Stimulated activated CD4-positive, alpha-beta T cell treated with anti-CD3 and anti-CD28 coated beads, Interleukin-15, amount 100 ng/mL, for 24 hours (primary cell): ENCODE measurements at places on chromosomes 13 and 19.

DNA sequence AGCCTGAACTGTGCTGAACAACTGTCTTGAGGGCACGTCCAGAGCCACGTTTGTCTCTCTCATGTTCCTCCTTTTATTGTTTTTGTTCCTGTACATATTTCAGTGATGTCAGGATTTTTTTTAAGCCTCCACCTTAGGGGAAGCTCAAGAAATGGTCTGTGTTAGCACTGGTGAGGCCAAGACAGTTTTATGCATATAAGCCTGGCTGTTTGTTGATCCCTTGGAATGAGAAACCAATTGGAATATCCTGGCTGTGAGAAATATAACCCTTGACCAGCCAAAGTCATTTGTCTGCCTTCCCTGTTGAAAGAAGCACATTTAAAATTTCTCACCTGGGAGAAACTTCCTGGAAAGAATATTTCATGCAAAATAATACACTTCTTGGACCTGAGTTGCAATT lies 115.8 kb downstream of the DNAJC15 start:
- no peak for DNase-seq

DNA sequence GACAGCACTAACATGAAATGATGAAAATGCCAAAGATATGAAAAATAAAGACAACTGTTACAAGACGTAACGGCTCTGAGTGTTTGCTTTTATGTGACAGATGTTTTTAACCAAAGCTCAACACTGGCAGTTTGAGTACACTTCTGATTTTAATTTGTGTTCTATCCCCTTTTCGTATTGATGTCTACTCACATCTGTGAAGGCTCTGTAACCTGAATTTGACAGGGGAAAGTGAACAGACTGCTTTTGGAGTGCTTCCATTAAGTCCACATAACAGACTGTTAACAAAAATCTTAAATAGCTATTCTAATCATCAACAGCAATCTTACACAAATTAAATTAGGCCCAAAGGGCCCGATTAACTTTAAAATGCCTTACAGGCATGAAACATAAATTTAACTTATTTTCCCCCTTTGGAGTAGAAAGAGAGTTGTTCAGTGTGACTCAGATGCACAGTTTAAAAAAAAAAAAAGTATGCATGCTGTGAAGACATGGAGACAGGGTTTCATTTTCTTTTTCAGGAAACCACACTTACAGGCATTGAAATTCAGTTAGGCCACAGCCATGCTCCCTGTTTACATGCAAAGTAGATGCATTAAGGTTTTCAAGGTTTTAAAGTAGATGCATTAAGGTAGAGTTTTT lies 16.3 kb upstream of the RNASEH2B start:
- peak; percentile 21 for DNase-seq

- DNase-seq, result no peak
Measured at GRCh38 chr19:38248421-38248820, 7.8 kb downstream of the PPP1R14A start.

DNA sequence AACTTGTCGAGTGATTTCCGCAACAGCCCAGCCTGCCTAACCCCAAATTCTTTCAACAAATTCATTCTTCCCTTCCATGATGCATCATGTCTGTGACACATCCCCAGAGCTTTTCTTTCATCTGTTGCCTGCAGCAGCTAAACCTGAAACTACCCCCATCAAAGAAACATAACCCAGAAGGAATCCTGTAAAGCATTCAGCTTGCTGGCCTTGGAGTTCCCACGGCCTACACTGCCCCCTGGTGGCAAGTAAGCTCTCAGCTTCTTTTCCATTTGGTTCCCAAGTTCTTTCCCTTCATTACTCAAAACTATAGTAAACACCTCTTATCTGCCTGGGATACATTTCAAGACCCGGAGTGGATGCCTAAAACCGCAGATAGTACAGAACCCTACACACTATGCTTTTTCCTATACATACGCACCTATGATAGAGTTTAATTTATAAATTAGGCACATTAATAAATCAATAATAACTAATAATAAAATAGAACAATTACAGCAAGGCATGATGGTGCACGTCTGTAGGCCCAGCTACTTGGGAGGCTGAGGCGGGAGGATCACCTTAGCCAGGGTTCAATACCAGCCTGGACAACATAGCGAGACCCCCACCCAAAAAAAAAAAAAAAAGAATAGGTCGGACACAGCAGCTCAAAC lies 7.4 kb downstream of the ETHE1 start:
- DNase-seq, result peak; percentile 87

- DNase-seq, result no peak
Measured at GRCh38 chr13:109400624-109401257, 385.6 kb downstream of the IRS2 start.

- DNase-seq, result peak; percentile 16
Measured at GRCh38 chr13:94764576-94765321, 52.4 kb upstream of the SOX21 start.

DNA sequence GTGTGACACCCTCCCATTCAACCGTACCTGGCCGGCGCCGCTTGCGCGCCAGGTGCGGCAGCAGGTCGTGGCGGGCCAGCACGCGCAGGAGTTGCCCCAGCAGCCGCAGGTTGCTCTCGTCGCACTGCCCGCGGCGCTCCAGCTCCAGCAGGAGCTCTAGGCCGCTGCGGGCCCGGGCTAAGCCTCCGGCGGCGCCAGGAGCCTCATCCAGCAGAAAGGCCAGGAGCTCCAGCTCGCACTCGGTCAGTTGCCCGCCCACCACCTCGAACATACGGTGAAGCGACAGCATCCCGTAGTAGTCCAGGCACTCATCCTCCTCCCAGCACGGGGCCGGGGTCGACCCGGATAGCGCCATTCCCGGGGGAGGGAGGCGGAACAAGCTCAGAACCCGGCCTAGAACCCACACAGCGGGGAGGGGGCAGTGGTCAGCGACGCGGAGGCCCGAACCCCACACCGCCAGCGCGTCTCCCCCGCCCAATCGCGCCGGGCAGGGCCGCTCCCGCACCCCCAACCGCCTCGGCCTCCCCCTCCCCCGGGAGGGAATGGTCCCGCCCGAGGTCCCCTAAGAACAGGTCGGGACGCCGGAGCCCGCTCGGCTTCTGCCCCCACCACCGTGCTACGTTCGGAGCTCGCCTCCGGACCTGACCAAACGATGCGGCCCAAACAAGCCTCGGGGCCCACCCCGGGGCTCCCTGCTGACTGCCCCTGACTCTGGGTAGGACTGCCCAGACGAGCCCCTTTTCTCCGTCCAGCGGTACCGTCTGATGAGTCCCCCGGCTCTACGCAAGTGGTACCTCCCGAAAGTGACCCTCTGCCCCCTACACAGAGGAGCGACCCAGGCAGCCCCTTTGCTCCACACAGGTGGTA lies 591 bp downstream of the DEDD2 start:
- peak; percentile 51 for DNase-seq

GRCh38 chr13:48295271-48295670 lies 8.3 kb upstream of the RB1 start:
- DNase-seq, result no peak

- no peak for DNase-seq
Measured at GRCh38 chr13:70310396-70311119, 202.3 kb upstream of the KLHL1 start.

DNA sequence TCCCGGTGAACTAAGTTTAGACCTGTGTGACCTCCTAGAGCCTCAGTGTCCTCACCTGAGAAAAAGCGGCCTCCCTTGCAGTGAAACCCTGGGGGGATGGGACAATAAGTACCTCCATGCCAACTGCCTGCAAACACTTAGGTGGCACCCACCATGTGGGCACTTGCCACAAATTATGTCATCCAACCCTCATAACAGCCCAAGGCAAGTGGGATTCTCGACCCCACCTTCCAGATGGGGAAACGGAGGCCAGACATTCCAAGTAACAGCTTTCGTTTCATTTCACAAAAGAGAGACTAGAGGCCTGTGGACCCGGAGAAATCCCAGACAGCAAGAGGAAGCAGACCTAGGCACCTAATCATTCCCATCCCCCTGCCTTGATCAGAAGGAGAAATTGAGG lies 6.9 kb downstream of the REX1BD start:
- DNase-seq, result no peak

DNA sequence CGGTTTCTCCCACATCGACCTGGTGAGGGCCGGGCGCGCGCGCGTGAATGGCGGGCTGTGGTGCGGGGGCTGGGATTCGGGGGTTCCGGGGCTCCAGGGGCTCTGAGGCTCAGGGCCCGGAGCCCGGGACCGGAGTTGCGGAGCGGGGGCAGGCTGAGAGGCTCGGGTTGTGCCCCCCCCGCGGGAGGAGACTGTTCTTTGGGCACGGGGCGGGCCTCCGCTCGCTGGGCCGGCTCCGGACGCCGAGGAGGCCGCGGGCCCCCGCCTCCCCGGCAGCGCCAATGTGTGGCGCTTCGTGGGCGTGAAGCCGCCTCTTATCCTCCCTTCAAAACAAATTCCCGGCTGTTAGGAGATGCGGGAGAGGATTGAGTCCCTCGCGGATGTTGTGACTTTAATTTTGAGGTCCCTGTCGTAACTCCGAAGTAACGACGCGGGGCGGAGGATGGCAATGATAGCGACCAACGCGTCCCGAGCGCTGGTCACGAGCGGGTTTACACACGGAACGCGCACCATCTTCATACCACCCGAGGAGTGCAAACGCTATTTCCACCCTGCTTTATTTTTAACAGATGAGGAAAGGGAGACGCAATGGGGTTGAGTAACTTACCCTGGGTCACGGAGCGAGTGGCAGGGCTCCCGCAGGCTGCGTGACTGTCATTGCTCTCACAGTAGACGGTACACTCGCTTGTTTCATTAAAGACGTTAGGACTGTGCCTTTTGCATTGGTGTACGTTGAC lies 536 bp downstream of the UBA2 start:
- DNase-seq, result no peak

- DNase-seq, result no peak
Measured at GRCh38 chr13:33934951-33935371, 117.0 kb downstream of the RFC3 start.

- no peak for DNase-seq
Measured at GRCh38 chr19:58521651-58522050, 2.0 kb upstream of the ZBTB45 start.

DNA sequence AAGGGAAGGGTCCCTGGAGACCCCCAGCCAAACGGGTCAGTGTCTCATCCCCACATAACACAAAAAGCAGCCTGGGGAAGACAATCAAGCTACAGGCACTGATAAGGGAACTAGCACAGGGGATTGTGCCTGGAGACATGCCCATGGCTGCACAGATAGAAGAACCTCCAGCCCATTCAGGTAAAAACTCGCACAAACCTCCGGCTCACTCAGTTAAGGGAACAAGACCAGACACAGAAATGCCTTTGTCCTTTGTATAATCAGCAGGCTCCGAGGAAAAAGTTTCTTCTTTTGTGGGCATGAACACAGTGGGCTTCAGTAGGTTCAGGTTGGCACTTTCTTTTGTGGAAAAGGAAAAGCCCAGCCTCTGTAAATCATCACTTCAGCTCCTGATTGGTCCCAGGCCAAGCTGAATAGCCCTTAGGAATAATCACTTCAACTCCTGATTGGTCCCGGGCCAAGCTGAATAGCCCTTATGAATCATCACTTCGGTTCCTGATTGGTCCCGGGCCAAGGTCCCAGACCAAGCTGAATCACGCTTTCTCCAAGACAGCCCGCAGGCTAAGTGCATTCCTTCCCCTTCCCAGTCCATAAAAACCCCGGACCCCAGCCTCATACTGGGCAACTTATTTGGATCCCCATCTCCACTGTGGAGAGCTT lies 5.0 kb upstream of the ZNF230 start:
- no peak for DNase-seq

GRCh38 chr13:99658261-99658991 lies 157.2 kb downstream of the TM9SF2 start:
- peak; percentile 60 for DNase-seq

- no peak for DNase-seq
Measured at GRCh38 chr19:13053238-13053637, 49.4 kb downstream of the LYL1 start.

GRCh38 chr13:100019780-100020356 lies 38.3 kb downstream of the ZIC2 start:
- no peak for DNase-seq

- DNase-seq, result no peak
Measured at GRCh38 chr19:29429021-29429420, 96.8 kb upstream of the VSTM2B start.

- DNase-seq, result no peak
Measured at GRCh38 chr13:112674412-112675365, 15.1 kb upstream of the ATP11A start.

GRCh38 chr13:110232756-110233155 lies 74.2 kb downstream of the COL4A1 start:
- no peak for DNase-seq

GRCh38 chr19:35733180-35734125 lies 8.8 kb downstream of the IGFLR1 start:
- DNase-seq, result no peak

DNA sequence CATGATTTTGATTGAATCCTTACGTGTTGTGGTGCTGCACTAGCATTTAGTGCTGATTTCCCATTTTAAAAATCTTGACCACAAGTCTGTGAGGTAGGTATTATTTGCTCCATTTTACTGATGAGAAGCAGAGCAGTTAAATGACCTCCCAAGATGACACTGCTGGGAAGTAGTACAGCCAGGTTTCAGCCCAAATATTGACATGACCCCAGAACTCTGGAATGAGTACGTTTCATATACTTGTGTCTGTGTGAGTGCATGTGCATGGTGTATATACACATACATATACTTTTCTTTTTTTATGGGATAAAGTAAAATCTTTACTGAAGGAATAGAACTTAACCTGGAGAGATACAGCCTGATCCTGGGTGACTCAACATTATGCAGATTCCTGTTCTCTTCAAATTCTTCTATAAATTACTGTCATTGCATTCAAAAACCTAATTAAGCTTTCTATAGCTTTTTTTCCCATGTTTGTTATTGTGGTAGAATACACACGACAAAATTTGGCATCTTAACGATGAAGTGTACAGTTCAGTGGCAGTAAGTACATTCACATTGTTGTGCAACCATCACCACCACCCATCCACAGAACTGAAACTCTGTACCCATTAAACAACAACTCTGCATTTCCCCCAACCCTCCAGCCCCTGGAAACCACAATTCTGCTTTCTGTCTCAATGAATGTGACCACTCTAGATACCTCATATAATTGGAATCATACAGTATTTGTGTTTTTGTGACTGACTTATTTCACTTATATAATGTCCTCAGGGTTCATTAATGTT lies 311.9 kb downstream of the MTUS2 start:
- DNase-seq, result no peak

GRCh38 chr13:36858290-36858689 lies 39.3 kb downstream of the RFXAP start:
- DNase-seq, result no peak

DNA sequence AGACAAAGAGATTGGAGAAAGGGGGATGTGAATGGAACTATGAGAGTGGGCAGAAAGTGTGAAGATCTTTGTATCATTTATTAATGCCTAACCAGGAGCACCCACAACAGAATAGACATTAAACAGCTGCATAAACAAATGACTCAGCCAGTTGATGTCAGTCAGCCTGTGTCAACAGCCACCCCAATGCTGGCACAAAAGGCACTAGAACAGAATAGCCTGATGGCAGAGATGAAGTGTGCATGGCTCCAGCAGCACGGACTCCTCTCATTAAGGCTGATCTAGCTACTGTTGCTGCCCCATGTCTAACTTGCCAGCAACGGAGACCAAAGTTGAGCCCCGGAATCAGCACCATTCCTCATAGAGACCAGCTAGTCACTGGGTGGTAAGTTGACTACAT lies 7.8 kb downstream of the CPB2 start:
- DNase-seq, result no peak

- DNase-seq, result no peak
Measured at GRCh38 chr13:77042566-77043177, 15.7 kb upstream of the FBXL3 start.

- no peak for DNase-seq
Measured at GRCh38 chr19:28396287-28396831, 816.6 kb downstream of the UQCRFS1 start.
